Right renal pelvis (tissue), 4 donors: ENCODE measurements at places on chromosomes 3 and 15. TPM values are rescaled to one million over a fixed set of nuclear protein-coding genes. Genes with fewer than 3 reads are reported as not detected.

Gene EPHB1
- 4.8 TPM for polyA plus RNA-seq

Gene LIPH
- polyA plus RNA-seq, result 1.0 TPM

Gene TRIM42
- polyA plus RNA-seq, result not detected

Gene CPA3
- 0.32 TPM for polyA plus RNA-seq

Gene AP3B2
- polyA plus RNA-seq, result 3.6 TPM

DNA sequence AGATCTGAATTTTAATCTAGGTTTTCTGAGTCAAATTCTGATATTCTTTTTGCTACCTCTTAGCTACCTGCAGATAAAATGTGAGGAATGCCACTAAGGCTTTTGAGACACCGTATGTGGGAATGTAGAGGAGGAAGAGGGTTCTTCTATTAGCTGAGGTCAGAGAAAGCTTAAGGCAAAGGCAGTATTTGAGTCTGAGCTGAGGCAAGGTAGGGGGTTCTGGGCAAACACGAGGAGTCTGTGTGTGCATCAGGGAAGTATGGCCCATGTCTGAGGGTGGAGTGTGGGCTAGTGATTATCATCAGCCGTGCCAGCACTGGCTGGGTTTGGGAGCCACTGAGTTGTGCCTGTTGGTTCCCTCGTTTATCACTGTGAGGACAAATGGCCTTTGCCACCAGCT lies 181.1 kb downstream of the SOX2 start:
- DNase-seq, result no peak

DNA sequence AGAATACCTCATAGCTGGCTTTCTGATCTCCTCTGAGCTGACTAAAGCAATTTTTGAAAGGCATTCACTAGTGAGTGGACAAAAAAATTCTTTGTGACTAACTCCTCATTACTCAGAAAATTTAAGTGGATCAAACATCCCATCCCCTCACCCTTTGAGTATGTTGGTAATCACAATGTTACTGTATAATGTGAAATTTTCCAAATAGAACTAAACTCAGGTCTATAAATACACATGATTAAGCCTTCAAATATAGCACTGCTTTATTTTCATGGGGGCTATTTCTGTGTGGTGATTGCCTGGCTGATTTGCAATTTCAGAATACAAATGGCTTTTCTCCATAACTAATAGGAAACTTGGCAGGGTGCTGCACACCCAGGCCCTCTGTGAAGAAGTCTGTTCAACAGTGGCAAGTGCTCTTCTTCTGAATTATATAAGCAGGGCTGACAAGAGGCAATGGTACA lies 45.9 kb upstream of the ACTC1 start:
- DNase-seq, result no peak

- no peak for DNase-seq
Measured at GRCh38 chr3:126441256-126441880, 34.3 kb downstream of the ZXDC start.

GRCh38 chr3:12986031-12986430 lies 87.2 kb downstream of the IQSEC1 start:
- DNase-seq, result no peak

GRCh38 chr15:41923401-41923997 lies 29.6 kb upstream of the SPTBN5 start:
- no peak for DNase-seq

- no peak for DNase-seq
Measured at GRCh38 chr3:155024006-155024638, 56.0 kb upstream of the MME start.

- DNase-seq, result no peak
Measured at GRCh38 chr3:163273694-163274093, 1777.1 kb downstream of the OTOL1 start.

GRCh38 chr3:145760036-145760435 lies 400.9 kb downstream of the PLOD2 start:
- DNase-seq, result no peak

DNA sequence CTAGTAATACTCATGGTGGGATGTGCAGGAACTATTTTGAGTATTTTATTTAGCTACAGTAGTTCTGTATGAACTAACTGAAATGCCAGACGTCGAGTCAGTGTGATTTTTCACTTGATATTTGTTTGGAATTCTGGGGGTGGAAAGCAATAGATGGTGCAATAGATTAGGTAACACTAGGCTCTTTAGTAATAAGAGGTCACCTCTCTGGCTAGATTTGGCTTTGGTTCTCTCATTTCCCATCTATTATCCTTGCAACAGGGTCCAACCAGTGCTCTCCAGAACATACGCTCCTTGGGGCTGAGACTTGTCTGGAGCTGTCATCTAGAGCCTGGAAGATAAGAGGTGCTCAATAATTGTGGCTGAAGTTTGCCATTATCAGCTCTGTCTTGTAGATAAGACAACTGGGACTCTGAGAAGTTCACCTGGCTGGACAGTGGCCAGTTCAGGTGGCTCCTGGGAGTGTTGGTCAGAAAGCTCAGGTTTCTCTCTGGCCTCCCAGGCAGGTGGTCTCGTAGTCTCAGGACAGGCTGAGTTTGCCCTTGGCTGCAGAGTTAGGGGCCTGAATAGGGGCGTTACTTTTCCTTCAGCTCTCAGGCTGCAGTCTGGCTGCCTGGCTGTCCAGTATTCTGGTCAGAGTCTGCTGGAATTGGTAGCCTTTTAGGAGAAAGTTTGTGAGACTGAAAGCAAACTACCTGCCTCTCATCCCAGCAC lies 277.5 kb upstream of the RGMA start:
- DNase-seq, result no peak

- DNase-seq, result peak; percentile 27
Measured at GRCh38 chr3:145807990-145808389, 353.0 kb downstream of the PLOD2 start.

- DNase-seq, result no peak
Measured at GRCh38 chr15:43143203-43143941, 10.0 kb downstream of the TMEM62 start.

DNA sequence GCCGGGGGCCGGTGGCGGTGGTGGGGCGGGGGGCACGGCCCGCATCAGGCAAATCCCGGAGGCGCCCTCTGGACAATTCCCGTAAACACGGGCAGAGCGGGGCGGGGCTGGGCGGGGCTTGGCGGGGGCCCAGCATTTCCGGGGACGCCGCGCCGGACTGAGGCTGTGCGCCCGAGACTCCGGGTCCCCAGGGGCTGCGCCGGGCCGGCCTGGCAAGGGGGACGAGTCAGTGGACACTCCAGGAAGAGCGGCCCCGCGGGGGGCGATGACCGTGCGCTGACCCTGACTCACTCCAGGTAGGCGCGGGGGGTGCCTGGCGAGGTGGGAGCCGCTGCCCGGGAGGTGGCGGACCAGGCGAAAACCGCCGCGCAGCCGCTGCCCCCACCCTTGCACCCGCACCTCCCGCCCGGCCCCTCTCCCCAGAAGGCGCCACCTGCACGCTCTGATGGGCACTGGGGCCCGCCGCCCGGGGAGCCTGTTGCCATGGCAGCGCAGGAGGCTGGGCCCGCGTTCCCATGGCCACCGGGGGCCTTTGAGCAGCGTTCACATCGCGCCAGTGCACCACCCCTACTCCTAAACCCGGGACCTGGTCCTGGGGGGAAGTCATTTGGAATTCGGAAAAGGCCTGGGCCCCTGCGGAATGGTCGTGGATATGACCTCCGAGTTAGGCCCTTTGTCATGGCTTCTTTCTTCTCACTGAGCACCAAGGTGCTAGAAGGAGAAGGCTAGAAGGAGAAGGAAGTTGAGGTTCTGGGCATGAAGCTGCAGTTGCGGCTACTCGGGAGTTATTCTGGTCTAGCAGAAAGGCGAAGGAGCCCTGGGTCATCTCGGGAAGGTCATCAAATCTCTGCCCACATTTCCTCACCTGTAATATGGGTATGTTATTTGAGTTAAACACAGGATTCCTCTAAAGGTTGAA lies 16.1 kb upstream of the SEMA4B start:
- DNase-seq, result no peak

DNA sequence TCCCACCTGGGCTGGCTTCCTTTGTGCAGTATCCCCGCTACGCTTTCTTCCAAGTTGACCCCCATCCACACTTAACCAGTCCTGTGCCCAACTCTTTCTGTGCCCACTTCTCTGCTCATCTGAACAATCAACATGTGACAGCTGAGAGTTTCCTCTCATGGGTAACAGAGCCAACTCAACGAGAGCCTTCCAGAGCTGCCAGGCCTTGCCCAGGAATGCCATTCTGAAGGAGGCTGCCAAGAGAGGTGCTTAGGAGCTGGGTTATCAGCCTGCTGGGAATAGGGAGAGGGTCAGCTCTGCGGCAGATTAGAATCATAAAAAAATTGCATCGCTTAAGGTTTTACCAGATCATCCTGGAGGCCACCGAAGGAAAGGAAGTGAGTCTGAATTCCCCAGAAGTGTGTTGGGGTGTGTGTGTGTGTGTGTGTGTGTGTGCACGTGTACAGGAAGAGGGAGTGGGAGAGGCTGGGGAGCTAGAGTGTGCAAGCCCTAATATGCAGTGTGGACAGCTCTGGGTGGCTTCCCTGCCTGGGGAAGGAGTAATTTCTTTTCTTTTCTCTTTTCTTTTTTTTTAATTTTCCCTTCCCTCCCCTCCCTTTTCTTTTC lies 66.7 kb downstream of the ITGA11 start:
- no peak for DNase-seq
